CD4-positive, alpha-beta T cell treated with Interleukin-17A for 4 hours (primary cell): ENCODE measurements at places on chromosomes 12 and 14.
A peak's percentile ranks its signal among the peaks of the same experiment; 100 is the strongest.

DNA sequence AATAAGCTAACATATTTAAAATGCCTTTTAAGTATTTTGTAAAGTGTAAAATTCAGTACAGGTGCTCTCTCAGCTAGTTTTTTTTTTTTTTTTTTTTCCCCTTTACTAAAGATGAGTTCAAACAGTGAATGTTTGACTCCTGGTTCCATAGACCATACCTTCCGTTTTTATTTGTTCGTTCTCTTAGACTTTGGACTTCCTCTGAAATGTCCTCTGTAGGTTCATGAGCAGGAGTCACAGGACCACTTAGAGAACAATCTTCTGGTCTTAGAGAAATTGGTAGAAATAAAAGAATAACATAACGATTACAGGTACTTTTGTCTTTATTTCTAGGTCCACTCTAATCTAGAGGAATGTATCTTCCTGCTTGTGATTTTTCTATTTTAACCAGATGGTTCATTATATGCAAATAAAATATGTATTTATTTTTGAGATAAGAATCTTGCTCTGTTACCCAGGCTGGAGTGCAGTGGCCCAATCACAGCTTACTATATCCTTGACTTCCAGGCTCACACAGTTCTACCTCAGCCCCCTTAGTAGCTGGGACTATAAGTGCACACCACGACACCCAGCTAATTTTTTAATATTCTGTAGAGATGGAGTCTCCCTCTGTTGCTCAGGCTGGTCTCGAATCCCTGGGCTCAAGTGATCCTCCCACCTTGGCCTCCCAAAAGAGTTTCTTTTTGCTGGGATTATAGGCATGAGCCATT, 25.8 kb downstream of the STYX start:
- DNase-seq, result no peak

DNA sequence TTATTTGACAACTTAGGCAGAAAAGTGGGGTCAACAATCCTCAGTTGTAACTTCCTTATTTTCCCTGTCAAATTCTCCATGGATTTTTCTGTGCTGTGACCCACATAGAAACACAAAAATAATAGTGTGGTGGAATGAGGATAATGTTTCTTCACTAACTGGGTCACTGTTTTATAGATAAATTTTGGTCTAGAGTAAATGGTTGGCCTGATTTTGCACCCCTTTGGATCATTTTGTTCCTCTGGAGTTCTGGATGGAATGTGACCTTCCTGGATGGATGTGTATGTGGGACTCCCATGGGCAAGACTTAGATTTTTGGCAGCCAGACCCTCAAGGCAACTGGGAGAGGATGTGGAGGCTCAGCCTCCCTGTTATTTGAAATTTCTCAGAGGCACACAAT, 52.7 kb upstream of the RNU6-8 start:
- no peak for DNase-seq

- DNase-seq, result peak; percentile 43
Observed at GRCh38 chr14:75979071-75979571, 2.7 kb downstream of the TGFB3 start.

- no peak for DNase-seq
Observed at GRCh38 chr12:25845415-25845814, 113.1 kb upstream of the RASSF8 start.

- no peak for DNase-seq
Observed at GRCh38 chr12:132071040-132071810, 72.9 kb downstream of the DDX51 start.

DNA sequence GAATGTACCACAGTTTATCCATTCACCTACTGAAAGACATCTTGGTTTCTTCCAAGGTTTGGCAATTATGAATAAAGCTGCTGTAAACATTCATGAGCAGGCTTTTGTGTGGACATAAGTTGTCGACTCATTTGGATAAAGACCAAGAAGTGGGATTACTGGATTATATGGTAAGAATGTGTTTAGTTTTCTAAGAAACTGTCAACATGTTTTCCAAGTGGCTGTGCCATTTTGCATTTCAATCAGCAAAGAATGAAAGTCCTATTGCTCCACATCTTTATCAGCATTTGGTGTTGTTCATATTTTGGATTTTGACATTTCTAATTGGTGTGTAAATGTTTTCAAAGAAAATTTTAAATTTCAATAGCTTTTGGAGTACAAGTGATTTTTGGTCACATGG, 27.3 kb upstream of the KLRF1 start:
- DNase-seq, result no peak

DNA sequence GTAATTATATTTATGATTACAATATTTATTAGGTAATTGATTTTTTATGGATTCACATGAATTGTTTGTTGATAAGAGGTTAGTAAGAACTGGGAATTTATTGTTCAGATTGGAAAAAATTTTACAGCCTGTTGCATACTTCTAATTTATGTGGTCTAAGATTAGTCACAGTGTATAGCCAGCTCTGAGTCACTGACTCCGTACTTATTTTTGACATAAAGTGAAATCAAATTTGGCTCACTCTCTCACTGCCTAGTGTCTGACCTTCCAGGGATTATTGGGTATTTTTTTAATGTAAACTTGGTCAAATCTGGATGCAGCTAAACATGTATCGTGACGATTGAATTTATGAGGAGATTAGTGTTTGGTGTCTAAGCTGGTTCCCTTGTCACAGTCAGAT, 109.3 kb downstream of the PTPRQ start:
- no peak for DNase-seq

GRCh38 chr14:22418631-22419030, 170.4 kb downstream of the DAD1 start:
- DNase-seq, result no peak

DNA sequence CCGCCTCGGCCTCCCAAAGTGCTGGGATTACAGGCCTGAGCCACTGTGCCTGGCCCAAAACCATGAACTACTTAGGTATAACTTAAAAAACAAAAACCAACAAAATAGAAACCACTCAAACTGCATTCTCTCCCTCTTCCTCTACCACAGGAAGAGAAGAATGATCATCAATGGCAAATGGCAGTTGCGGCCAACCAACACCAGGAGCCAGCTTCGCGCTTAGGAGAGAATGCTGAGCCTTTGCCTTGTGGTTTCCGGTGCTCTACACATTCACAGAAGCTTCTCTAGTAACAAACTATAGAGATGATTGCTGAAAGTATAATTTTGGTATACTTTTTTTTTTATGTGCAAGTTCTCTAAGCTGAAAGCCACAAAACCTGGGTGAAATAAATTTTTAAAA, 17.1 kb downstream of the CATSPERB start:
- peak; percentile 52 for DNase-seq

- no peak for DNase-seq
Observed at GRCh38 chr14:102666635-102667034, 74.2 kb downstream of the RCOR1 start.
